ENCODE measurements at places on chromosomes 5 and 9.

GRCh38 chr9:88161144-88161543 lies 22.9 kb upstream of the SPATA31C2 start:
- no peak for DNase-seq

DNA sequence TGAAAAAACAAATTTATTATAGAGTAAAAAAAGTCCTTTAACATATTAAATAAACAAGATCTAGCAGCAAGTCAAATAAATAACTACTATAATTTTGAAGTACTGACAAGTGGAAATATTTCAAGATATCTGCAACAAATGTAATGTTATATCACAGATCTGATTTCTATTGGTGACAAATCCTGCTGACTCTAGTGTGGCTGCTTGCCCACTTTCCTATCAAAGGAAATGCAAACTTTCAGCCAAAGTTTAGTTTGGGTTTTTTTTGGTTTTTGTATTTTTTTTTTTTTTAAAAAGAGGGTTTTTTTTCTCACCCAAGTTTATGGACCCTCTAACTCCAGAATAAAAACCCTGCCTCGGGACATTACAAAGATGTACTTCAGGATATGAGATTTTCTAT lies 12.9 kb downstream of the ADRA1B start:
- DNase-seq = no peak

- no peak for DNase-seq
Measured at GRCh38 chr5:176620333-176620981, 9.9 kb downstream of the SNCB start.

- no peak for DNase-seq
Measured at GRCh38 chr9:70105147-70105546, 61.5 kb downstream of the MAMDC2 start.

DNA sequence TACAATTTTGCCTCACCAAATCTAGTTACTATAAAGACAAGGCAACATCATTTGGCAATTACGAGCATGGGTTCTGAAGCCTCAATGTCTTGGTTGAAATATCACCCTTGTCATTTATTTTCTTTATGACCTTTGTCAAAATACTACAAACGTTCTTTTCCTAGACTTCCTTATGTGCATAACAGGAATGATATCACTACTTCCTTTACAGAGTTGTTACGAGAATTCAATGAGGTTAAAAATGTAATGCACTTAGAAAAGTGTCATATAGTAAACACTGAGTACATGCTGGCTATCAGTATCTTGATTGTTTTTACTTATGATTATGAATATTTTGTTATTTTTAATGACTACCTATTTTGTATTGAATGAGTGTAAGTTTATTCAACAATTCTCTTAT lies 640.9 kb upstream of the CCNG1 start:
- DNase-seq = no peak

- no peak for DNase-seq
Measured at GRCh38 chr5:68798877-68799843, 294.7 kb upstream of the SLC30A5 start.
